ENCODE measurements at places on chromosomes 11 and 22.

GRCh38 chr11:129012880-129013279 lies 70.2 kb upstream of the TP53AIP1 start:
- DNase-seq: no peak

GRCh38 chr11:2585566-2586086 lies 114.2 kb downstream of the KCNQ1OT1 start:
- DNase-seq: no peak

DNA sequence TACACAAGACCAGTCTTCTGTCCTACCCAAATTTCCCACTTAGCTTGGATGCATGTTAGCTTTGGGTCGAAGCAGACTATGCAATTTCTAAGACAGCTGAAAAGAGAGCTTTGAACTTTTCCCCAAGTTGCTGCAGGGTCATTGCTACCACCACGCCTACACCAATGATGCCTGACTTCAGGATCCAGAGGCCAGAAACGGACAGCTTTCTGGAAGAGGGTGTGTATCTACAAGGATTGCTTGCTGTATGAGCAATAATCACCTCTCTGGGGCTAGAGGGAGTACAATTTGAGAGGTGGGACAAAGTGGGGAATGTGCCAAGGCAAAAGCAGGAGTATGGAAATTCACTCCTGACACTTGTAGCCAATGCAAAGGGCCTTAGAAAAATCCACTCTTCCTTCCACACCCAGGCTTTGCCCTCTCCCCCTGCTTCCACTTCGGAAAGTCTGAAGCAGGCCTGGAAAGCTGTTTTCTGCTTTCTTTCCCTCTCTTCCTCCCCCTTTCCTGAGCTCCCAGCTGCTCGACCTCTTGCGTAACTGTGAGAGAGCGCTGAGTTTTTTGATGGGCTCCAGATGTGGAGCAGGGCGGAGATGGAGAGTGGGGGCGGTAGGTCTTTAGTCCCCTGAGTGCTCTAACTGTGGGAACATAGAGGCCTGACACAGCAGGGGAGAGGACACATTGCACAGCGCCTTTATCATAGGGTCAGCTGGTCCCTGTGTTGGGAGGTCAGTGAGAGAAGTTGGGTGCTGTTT lies 2.1 kb upstream of the PHLDB1 start:
- peak; percentile 51 for DNase-seq

DNA sequence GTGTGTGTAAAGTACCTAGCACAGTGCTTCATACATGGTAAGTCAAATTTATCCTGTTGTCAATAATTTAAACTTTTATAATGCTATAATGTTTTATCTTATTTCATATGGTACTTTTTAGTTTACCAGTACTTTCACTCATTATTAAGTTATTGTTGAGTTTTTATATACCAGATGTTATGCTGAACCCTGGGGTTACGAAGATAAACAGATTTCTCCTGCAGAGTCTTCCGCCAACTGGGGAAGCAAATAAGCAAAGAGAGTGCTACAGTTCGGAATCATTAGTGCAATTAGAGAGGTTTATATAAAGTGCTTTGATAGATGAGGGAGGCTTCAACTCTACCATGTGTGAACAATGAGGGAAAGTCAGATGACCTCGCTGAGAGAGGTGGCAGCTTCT lies 362.3 kb downstream of the DYNC2H1 start:
- no peak for DNase-seq

GRCh38 chr11:63993993-63994392 lies 7.8 kb downstream of the OTUB1 start:
- DNase-seq: no peak

- DNase-seq: peak; percentile 76
These were observed 688 bp downstream of the PTS start for GRCh38 chr11:112226831-112227401.

DNA sequence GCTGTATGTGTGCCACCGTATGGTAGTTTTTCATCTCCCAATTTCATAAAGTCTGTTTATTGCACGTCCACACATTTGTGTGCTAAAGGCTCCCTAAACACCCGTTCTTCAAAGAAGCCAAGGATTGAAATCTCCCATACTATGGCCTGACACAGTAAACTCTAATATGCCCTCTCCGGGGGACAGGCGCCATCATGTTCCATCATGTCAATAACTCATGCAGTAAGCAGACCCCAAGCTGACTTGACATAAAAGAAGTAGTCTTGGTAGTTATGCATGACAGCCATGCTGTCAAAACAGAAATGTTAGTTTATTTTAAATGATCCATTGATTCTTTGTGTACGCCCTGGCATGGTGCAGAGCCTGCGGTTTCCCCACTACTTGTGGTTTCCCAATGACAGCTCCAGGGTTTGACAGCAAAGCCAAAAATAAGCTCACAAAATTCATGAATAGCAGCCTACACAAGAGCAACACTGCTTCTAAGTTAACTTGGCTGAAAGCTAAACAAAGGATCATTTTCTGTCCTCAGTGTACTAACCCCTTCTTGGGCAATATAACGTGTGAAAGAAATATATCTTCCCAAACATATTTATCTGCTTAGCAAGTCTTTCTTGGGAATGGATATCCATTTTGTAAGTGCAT lies 56.5 kb upstream of the CABP7 start:
- no peak for DNase-seq

DNA sequence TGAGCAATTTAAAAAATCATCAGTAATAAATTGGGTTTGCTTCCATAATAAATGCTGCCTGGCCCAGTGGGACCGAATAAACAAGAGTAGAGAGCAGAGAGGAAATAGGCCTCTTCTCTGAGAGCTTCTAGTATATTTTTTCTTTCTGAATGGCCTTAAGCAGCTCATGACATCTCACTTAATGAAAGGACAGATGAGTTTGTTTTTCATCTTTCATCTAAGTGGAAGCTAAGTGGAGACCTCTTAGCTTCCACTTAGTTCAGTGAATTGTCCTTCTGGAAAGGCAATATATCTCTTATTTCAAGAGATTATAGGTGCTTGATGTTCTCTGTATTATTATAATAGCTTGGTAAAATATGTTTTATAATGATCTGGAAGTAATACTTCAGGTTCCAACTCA lies 245.9 kb upstream of the ANO3 start:
- no peak for DNase-seq
